RWPE1 (cell line): ENCODE measurements at places on chromosomes 16 and 17.
A peak's percentile ranks its signal among the peaks of the same experiment; 100 is the strongest.

DNA sequence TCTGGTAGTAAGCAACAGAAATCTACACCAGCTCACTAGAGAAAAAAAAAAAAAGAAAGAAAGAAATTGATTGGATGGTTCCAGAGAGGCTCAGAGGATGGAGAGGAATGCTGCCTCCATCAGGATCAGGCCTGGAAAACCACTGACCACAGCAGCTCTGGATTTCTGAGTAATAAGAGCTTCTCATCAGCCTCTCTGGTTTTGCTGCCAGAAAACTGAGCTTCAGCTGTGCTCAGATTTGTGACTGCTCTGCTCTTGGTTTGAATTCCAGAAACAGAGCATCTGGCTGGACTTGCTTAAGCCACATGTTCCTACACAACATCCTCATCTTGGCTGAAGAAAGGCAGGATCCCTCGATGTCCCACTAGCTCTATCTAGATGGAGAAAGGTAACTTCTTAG, 25.9 kb downstream of the IRX6 start:
- no peak for DNase-seq

GRCh38 chr17:59018019-59018418, 88.7 kb downstream of the TRIM37 start:
- DNase-seq, result no peak

- no peak for DNase-seq
Observed at GRCh38 chr16:21989133-21989532, 11.8 kb downstream of the PDZD9 start.

DNA sequence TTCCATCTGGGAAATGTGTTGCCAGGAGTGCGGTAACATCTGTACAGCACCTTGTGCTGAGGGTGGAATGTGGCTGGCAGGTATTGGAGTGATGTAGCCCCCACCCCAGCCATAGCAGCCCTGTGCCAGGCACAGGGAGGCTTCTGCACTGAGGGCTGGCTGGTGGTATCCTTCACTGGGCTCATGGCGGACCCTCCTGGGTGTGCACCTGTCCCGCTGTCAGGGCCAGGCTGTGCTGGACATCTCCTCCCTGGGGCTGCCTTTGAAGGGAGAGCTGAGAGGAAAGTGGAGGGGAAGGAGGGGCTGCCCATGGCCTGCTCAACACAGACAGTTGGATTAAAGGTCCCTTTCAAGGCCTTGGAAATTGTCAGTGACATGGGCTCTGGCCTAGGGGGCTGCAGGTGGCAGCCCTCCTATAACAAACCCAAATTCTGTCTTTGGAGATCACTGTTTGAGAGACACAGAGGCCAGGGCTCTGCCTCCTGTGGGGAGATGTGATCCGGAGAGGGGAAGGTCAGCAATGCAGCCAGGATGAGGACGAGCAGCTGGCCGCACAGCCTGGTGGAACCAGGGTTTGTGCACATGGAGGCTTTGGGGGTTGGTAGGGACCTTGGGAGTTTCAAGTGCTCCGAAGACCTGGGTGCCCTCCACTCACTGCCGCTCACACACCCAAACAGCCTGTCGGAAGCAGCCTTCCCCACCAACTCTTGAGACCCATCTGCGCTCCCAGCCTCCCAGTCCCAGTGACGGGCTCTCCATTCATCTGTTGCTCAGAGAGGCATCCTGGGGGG, 22.8 kb downstream of the NKD1 start:
- no peak for DNase-seq

DNA sequence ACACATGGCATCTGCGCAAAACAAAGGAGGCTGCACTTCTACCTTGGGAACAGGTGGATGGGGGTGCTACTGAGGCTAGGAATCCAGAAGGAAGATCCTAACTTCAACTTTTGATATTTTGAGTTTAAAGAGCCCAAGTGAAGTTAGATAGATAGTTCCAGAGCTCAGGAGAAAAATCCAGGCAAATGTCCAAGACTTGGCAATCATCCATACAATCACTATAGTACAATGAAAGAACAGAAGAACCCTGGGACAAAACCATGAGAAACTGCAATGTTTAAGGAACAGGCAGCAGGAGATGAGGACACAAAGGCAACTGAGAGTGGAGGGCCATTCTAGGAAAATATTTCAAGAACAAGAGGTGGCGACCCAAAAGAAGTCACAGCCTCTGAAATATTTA, 12.4 kb downstream of the CDYL2 start:
- DNase-seq, result no peak

- DNase-seq, result no peak
Observed at GRCh38 chr17:82788206-82789001, 36.5 kb downstream of the TBCD start.

GRCh38 chr16:52781005-52781630, 234.2 kb upstream of the TOX3 start:
- no peak for DNase-seq

GRCh38 chr17:56624309-56624708, 30.8 kb downstream of the NOG start:
- no peak for DNase-seq

DNA sequence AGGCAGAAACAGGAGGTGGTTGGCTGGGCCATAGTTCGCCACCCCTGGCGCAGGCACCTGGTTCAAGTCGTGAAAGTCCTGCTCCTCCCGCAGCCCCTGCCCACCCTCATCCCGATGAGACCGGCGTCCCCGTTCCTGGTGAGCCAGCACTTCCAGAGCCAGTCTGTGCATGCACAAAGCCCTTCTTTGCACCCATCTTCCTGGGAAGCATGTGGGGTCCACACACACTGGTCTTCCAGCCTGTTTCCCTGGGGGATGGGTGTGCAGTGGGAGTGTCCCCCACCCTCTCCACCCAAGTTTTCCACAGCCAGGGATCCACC, 1.6 kb upstream of the ZG16B start:
- no peak for DNase-seq

DNA sequence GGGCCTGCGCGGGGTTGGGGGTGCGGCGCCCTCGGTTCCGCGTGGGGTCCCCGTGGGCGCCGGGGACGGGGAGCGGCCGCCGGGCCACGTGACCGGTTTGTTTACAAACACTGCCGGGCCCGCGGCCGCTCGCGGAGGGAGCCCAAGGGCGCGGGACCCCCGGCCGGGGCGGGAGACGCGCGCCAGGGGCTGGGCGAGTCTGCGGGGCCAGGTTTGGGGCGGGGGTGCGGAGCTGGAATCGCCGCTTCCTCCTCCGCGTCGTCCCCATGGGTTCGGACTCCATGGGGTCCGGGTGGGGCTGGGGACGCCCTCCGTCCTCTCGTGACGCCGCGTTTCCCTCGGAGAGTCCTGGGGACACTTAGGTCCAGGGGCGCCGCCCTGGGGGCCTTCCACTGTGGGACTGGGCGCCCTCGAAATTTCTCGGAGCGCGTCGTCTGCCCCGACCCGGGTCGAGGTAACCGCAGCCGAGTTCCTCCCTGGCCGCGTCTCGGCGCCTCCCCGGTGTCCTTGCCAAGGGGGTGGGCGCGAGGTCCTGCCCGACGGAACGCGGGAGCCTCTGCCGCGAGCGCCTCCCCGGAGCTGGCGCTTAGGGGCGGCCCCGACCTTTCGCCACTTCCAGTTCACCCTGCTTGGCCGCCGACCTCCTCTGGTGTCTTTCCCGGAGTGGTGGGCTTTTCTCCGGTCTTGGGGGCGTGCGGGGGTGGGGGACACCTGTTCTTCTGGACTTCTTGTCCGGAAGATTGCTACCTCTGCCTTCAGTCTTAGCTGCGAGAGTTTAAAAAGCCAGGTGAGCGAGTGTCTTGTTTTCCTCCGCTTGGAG, 684 bp downstream of the YPEL2 start:
- no peak for DNase-seq

DNA sequence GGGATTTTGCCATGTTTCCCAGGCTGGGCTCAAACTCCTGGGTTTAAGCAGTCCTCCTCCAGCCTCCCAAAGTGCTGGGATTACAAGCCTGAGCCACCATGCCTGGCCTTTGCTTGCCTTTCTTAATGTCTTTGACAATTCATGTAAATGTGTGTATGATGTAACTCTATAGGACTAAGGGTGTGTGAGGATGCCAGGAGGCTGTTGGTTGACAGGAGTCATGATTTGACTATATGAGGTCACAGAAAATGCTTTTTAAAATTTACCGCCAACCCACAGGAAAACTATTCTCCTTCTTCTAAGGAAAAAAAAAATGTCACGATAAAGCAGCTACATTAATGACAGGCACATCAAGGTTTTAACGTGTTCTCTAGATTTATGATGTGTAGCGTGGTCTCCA, 118.8 kb downstream of the WWOX start:
- DNase-seq, result no peak

DNA sequence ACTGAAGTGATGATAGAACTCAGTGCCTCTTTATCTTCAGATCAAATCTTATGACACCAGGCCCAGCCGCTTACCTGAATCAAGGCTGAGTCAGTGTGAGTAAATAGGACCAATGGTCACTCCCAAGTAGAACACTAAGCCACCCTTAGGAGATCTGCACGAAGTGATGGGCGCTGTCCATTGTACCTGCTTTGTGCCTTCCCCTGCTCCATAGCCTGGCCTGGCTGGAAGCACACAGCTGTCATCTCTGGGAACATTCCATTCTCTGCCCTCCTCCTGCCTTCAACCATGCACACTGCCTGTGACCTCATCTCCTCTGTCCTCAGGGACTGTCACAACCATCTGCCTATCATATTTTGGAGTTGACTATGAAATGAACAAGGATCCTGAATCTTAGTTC, 279.5 kb upstream of the ASIC2 start:
- peak; percentile 13 for DNase-seq

DNA sequence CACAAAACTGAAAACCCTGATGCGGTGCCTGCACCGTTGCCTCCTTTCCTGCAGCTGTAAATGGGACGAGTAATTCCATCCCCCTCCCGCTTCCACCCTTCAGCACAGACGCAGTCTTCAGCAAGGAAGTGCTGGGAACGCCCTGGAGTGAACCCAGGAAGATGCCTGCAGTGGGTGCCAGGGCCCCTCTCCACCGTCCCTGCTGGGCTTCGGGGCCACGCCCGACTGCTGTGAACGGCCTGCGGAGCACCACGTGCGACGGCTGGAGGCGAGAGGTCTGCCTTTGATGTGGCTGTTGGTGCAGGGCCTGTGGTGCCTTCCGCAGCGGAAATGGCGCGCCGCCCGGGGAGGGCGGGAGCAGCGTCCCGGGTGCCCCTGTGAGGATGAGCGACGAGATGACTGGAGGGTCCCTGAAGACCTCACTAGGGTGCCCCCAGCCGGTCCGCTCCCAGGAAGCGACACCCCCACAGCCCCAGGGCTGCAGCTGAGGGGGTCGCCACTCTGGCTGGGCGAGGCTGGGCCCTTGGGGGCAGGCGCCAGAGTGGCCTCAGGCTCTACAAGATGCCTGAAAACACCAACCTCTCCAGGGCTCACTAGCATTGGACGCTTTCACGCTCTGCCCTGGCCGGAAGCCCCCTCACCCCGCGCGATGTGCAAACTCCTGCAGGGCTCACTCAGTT, 749 bp upstream of the MC1R start:
- peak; percentile 68 for DNase-seq

- DNase-seq, result no peak
Observed at GRCh38 chr17:13004336-13004735, 13.5 kb downstream of the ELAC2 start.

DNA sequence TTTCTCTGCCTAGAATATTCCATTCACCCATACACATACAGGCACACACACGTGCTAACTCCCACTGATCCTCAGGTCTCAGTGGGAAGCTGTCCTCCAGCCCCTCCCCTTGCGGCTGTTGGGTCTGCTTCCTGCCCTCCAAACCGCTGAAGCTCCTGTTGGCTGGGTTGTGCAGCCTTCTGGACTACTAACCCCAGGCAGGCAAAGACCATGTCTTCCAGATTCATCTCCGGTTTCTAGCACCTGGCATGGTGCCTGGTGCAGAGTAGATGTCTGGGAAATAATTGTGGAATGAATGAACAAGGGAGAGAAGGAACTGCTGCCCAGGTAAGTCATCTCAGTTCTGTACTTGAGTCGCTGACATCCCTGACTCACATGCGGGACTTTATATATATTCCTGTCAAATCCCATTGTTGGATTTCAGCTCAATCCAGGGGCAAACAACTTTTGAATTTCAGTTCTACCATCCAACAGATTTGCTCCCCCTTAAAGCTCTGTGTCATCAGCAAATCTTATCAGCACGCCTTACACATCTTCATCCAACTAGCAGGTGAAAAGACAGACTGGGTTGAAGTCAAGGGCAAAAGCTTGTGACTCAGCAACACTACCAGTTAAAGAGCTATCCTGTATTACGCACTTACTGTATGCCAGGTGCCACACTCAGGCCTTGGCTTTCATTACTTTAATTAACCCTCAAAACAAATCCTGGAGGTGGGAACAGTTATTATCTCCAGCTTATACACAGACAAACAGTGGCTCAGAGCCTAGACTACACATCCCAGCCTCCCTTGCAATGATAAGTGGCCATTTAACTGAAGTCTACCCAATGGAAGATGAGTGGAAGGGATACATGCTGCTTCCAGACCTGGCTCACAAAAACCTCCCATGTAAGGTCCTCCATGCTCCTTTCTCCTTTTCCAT, 51.1 kb downstream of the SRCIN1 start:
- DNase-seq, result no peak

DNA sequence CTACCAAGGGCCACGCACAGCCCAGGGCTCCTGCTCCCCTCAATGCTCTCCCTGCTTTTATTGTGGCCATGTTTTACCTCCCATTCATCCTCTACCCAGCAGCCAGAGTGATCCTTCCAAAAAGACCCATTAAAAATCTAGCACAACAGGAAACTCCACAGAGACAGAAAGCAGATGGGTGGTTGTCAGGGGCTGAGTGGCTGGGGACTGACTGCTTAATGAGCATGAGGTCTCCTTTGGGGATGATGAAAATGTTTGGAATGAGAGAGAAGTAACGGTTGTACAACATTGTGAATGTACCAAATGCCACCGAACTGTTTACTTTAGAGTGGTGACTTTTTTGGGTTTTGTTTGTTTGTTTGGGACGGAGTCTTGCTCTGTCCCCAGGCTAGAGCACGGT, 107.4 kb downstream of the GAS7 start:
- no peak for DNase-seq

DNA sequence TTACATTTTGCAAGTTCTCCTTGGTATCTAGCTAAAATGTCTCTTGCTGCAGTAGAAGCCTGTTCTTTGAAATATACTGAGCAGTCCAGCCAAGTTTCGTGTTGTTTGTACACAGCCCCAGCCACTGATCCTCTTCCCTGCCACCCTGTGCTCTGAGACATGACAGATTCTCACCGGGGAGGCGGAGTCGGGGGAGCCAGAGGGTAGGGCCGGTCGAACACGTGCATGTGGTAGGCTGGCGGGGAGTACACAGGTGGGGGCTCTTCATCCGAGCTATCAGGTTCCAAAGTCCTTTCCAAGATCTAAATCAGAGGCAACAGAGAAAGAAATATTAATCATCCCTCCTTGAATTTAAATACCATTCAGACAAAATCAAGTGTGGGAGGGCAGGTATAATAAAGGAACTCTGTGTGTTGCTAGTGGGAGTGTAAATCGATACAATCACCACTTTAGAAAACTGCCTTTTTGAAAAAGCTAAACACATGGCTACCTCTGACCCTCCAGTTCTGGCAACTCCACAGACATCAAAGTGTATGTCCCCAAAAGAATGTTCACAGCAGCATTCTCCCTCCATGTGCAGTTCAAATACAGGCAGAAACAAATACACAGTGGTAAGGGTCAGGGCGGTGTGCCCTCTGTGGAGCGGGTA, 29.7 kb upstream of the MRPS23 start:
- peak; percentile 57 for DNase-seq
